ENCODE measurements at places on chromosomes 2 and 18.

DNA sequence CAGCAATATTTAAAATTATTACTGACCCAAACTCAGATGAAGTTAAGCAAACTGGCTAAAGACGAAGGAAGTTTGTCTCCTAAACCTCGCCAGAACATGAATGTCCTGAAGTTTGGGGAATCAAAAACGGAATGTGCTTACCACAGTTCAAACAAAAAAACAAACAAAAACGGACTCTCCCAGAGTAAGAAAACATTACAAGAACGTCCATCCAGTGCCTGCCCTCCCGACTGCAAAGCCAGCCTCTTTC is 1.1 kb downstream of the KANSL1L start:
- no peak for DNase-seq

DNA sequence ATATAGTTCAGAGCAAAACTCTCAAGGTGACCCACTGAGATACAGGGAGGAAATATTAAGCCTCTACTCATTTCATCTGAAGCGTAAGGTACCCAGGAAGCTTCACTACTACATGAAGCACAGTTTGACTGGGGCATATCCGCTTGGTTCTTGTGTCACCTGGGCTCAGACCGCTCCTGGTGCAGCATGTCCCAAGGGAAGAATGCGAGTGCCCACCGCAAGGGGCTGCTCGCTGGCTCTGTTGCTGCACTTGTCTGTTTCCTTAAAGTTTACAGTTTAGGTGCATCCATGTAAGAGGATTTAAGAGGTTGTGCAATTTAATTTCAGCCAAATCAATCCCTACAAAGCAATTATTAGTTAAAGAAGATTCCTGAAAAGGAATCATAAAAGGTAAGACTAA is 507.8 kb downstream of the FBXO15 start:
- no peak for DNase-seq

- DNase-seq: no peak
Measured at GRCh38 chr2:27689424-27689823, 25.7 kb downstream of the SLC4A1AP start.

DNA sequence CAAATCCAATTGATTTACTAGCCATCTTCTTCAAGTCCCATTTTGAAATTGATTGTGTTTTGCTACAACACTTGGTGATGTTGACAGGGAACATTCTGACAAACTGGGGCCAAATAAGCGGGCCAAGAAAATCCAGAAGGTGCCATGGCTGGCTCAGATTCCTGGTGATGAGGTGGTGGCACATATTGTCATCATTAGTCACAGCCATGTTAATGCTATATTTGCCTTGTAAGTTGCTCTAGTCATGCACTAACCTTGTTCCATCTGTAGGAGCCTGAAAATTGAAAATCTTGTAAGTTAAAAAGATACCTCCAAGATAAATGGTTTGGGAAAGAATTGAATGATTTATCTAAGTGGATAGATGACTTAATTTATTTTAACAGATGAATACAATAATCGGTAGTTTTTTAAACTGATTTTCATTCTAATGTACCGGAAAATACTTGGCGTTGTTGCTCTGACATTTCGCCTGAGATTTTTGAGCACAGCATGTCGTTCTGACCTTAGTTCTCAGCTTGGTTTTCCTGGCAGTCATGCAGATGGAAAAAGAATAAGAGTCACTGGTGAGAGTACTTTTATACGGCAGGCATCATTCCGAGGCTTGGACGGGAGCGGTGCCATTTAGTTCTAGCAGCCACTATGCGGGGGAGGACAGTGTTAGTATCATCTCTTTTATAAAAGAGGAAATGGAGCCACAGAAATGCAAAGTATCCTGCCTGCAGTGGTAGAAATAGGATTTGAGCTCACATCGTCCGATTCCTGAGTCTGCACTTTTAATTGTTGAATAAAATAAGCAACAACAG is 133.9 kb downstream of the ZNF532 start:
- DNase-seq: no peak

DNA sequence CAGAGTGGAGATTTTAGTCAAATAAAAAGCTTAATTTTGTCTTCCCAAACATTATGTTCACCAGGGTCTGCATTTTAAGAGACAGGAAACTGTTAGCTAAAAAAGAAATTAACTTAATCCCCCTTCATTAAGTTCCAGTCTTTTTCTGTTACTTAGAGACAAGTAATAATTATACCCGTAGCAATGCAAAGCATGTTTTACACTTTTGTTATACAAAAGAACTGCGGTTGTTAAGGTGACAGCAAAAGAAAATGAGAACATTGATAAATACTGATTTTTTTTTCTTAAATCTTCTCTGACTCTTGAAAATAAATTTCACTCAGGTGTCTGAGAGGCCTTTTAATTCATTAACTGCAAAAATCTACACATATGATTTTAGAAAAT is 101.4 kb downstream of the MEIS1 start:
- no peak for DNase-seq

DNA sequence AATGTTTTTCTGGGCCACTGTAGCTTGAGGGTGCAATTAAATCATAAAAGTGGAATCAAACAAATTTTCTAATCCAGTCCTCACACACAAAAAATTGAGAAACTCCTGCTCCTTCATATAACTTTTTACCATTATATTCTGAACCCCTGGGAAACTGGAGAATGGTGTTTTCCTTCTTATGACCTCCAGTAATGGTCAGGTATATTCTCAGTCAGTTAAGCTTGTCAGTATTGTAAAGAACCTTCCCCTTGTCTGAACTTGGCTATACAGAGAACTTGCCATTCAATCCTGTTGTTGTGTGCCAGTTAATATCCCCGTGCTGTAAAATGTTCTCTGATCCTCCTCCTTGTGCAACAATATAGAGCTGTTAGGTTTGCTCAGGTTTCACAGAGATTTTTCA is 39.5 kb downstream of the ZNF804A start:
- no peak for DNase-seq

DNA sequence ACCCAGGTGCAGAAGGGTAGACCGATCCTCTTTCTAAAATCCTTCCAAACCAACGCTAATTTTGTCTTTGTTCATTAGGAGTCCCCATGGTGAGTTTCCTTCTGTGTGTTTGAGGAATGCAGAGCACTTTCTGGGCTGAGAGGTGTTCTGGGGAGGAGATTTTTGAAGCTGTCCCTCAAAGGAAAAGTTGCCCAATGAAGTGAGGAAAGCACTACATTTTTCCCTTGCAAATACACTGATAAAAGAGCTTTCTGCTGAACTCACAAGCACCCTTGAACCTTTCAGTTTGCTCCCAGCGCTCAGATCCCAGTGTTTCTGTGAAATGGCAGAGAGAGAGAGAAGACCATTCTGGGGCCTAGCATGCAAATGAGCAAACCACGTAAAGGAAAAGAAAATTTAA is 299.6 kb upstream of the FANCL start:
- no peak for DNase-seq
